ENCODE measurements at places on chromosomes 3 and 15.

DNA sequence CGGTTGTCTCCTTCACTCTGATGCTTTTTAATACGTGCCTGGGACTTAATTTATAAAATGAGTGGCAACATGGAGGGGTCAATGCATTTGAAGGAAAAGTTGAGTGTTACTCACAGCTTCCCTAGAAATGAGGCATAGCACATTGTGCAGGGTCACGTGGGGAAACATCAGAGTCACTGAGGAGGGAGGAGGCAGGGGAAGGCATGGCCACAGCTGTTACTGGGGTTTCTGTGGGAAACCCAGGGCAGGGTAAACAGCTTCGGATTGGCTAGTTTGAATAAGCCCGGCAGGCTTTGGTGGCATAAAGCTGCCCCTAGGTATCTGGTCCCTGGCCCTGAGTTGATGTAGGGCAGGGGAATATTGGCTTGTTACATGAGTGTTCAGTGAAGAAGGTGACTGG lies 98.9 kb upstream of the ST8SIA2 start:
- DNase-seq, result no peak

DNA sequence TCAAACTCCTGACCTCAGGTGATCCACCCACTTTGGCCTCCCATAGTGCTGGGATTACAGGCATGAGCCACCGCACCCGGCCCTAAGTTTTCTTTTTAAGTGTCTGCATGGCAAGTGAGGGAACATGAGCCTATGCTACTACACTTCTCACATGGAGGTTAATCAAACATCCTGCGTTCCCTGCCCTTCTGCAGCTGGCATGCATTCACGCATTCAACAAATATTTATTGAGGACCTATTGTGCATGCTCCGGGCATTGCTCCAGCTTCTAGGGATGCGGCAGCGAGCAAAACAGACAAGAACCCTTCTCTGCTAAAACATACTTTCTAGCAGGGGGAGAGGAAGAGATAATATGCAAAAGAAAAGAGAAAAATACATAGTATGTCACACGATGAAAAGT lies 42.6 kb upstream of the ACKR4 start:
- DNase-seq, result no peak

DNA sequence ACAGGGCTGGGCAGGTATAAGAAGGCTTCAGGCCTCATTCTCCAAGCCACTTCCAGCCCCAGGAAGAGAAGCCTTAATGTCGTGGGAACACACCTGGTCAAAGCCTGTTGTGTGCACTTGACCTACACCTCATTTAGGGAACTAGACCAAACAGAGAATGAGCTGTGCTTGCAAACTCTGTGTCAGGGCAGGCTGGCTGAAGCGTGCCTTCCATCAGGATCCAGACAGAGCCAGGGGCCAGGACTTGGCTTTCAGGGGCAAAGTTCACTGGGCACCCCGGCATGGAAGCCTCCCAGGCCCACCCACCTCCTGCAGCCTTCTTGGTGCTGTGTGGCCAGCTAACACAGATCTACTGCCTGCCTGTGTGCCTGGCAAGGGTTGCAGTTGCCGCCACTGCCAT lies 11.5 kb downstream of the RBPMS2 start:
- DNase-seq, result no peak

GRCh38 chr15:58473724-58474123 lies 41.9 kb downstream of the LIPC start:
- no peak for DNase-seq

DNA sequence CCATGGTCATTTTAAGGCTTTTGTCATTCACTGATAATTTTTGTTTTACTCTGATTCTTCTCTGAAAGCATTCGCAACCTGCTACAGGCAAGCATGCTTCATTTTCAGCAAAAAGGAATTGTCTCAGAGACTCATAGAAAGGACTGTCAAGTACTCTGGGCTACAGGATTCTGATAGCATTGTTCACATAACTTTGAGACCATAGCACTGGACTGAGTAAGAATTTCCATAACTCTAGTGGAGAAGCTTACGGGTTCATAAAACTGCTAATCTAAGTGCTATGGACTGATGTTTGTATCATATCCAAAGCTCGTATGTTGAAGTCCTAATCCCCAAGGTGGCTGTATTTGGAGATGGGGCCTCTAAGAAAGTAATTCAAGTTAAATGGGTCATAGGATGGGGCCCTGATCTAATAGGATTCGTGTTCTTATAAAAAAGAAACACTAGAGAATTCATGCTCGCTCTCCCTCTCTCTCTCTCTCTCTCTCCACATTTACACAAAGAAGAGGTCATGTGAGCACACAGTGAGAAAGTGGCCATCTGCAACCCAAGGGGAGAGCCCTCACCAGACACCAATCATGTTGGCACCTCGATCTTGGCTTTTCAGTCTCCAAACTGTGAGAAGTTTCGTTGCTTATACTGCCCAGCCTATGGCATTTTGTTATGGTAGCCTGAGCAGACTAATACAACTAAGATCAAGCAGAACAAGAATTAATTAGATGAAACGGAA lies 60.4 kb downstream of the CRYGS start:
- no peak for DNase-seq

DNA sequence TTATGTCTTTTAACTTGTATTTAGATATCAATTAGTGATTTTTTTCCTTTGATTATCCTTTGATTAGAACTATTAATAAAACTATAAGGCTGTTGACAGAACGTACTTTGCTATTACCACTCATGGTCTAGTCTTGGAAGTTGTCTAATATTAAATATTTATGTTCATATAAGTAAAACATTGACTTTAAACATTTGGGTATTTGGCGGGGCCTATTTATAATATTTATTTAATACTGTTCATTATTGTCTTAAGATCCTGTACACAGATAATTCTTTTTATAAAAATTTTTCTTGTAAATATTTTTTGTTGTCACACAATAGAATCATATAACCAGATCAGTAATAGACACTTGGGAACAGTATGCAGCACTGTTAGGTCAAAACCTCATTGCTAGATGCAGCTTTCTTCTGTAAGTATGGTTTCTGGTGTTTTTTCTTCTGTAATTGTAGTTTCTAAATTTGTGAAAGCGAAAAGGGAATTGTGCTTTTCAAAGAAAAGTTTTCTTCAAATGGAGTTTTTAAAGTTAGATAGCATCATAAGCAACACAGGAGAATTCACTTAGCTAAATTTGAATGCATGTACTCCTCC lies 93.4 kb downstream of the FNDC3B start:
- no peak for DNase-seq

GRCh38 chr3:51669241-51670052 lies 1.6 kb upstream of the TEX264 start:
- DNase-seq, result peak; percentile 54

DNA sequence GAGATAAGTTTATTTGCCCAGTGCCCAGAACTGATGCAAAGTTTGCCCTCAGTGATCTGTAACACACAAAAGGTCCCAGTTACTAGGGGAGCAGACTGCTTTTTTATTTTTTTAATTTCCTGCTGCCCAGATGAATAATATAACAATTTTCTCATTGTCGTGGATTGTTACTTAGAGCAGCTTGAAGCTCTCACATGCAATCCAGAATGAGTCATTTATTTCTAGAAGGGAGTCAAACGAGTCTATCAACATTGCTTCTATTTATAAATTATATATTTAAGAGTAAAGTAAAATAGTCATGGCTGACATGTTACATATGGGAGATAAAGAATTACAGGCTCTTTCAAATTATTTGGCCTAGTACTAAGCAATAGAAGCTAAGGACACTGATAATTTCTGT lies 41.3 kb downstream of the MEIS2 start:
- DNase-seq, result no peak

DNA sequence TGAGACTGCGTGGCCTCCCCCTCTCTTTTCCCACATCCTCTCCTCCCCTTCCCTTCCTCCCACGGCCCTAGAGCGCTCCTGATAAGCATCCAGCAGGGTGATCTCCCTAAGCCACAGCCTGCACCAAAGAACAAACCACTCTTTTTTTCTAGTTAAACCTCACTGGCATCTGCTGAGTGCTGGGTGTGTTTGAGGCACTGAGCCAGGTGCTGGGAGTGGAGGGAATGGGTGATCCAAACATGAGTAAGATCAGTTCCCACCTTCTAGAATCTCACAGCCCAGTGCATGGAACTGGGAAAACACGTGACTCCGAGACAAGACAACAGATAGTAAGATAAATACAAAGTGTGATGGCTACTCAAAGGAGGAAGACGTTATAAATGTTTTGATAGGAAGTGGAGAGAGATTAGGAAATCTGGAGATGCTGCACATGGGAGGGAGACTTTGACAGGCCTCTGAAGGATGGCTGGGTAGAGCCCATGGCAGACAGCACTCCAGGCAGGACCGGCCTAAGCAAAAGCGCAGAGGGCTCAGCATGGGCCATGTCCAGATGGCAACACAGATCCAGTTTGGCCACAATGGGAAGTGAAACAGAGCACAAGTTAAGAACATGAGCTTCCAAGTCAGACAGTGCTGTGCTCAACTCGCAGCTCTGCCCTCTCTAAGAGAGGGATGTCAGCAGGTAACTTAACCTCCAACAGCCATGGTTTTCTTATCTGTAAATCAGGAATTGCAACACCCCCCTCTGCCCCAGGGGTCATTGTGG lies 55.6 kb downstream of the CCR3 start:
- DNase-seq, result no peak

DNA sequence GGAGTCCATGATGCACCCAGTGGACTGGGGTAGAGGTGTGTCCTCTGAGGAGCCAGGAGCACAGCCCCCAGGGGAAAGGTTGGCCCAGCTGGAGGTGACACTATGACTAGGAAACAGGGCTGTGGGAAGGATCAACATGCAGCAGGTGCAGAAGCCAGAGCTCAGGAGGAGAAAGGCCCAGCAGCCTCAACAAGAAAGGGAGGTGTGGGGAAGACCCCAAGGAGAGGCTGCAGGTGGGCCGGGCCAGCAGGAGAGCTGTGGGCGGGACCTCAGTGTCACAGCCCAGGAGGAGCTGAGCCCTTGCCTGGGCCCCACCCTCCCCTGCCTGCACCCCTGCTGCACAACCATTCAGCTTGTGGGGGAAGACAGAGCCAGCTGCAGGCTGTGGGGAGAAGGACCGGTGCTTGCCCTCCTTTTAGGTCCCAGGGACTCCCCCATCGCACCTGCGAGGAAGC lies 18.4 kb upstream of the KLF13 start:
- peak; percentile 69 for DNase-seq

- DNase-seq, result no peak
Observed at GRCh38 chr3:144369129-144369879, 397.7 kb downstream of the DIPK2A start.

- no peak for DNase-seq
Observed at GRCh38 chr3:42658771-42659390, 5.4 kb downstream of the ZBTB47 start.

- no peak for DNase-seq
Observed at GRCh38 chr15:98519767-98520550, 128.4 kb upstream of the IGF1R start.

- DNase-seq, result no peak
Observed at GRCh38 chr15:77897896-77898406, 179.6 kb downstream of the TBC1D2B start.

DNA sequence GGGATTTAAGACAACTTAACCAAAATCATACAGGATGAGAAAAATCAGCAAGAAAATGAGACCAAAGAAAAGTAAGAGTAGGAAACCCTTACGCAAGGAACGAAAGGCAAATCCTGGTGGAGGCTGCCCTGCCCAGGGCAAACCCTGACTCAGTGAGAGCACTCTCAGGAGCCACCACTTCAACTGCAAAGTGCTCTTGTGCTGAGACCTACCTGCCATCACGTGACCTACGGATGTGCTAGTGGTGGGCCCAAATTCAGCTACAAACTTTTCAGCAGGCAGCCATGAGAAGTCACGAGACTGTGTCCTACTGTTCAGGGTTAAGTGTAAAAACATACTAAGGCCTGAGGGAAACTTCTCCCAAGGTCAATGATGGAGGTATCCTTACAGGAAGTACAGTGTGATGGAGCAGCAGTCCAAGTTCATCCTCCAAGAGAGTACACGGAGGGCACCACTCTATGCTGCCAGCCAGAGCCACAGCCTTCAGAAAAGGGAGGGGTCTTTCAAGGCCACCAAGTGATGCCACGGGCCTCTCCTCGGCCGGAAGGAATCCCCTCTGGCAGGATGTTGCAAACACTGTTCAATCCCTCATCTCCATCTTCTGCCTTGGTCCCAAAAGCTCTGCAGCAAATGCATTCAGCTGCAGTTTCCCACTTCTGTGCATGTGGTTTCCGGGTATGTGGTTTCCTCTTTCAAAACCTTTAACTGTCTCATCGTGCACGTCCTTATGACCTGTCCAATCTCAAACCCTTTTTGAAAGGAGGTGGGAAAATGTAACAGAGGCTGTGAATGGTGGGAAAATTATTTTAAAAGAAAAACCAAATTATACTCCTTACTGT lies 9.5 kb downstream of the CHSY1 start:
- no peak for DNase-seq

Data from GM12892 (cell line).